ENCODE measurements at places on chromosomes 13 and 19.
A peak's percentile ranks its signal among the peaks of the same experiment; 100 is the strongest.

- no peak for DNase-seq
Observed at GRCh38 chr13:37929308-37929707, 59.7 kb upstream of the TRPC4 start.

- DNase-seq, result peak; percentile 59
Observed at GRCh38 chr13:113855012-113855921, 8.6 kb downstream of the GAS6 start.

GRCh38 chr13:28128926-28129325, 9.4 kb upstream of the PAN3 start:
- no peak for DNase-seq

DNA sequence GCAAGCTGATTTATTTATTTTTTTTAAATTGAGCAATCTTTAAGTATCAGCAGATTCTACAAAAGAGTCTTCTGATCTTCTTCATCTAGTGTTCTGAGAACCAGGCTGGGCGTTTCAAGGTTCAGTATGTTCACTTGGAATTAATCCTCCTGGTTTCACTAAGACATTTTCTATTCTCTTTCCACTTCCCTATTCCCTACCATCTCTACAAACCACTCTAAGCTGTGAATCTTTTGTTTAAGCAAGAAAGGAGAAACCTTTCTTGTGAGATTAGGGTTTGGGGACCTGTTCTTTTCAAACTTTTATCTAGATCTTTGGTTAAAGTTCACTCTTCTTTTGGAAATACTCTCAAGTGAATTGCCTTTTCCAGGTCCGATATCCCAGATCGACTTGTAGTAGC, 59.3 kb downstream of the URI1 start:
- DNase-seq, result no peak

- DNase-seq, result no peak
Observed at GRCh38 chr13:21010621-21011020, 50.8 kb downstream of the LATS2 start.

DNA sequence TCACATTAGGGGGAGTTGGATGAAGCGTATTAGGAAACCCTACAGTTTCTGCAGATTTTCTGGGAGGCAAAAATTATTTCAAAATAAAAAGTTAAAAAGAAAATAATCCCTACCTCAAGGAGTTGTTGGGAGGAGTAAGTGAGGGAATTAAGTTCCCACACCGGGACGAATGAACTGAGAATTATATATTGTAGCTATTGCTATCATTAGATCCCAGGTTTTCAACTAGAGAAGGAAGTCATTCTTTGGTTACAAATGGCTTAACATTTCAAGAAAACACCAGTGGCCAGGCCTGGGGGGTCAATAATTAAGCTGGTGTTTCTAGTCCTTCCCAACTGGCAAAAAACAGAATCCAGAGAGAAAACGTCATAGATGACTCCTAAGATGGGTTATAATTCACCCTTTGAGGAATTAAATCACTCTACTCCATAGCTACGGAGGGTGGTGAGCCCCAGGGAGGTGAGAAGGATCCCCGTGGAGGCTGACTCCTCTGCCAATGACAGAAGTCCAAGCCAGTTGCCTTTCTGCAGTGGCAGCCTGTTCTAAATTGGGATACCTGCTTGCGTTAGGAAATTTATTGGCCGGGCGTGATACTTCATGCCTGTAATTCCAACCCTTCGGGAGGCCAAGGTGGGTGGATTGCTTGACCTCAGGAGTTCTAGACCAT, 1.2 kb upstream of the MYDGF start:
- peak; percentile 31 for DNase-seq

- no peak for DNase-seq
Observed at GRCh38 chr13:60275208-60275607, 111.5 kb upstream of the DIAPH3 start.

- peak; percentile 49 for DNase-seq
Observed at GRCh38 chr19:49017666-49018351, 918 bp upstream of the LHB start.

DNA sequence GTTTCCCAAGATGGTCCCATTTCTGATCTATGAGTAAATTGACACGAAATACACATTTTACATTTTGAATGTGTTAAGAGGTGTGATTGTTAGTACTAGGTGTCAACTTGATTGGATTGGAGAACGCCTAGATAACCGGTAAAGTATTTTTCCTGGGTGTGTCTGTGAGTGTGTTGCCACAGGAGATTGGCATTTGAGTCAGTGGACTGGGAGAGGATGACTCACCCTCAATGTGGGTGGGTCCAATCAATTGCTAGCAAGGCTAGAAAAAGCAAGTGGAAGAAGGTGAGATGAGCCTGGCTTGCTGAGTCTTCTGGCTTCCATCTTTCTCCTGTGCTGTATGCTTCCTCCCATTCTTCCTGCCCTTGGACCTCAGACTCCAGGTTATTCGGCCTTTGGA, 960.7 kb upstream of the PCDH9 start:
- no peak for DNase-seq

GRCh38 chr19:21698215-21698614, 69.2 kb downstream of the ZNF100 start:
- DNase-seq, result peak; percentile 42

DNA sequence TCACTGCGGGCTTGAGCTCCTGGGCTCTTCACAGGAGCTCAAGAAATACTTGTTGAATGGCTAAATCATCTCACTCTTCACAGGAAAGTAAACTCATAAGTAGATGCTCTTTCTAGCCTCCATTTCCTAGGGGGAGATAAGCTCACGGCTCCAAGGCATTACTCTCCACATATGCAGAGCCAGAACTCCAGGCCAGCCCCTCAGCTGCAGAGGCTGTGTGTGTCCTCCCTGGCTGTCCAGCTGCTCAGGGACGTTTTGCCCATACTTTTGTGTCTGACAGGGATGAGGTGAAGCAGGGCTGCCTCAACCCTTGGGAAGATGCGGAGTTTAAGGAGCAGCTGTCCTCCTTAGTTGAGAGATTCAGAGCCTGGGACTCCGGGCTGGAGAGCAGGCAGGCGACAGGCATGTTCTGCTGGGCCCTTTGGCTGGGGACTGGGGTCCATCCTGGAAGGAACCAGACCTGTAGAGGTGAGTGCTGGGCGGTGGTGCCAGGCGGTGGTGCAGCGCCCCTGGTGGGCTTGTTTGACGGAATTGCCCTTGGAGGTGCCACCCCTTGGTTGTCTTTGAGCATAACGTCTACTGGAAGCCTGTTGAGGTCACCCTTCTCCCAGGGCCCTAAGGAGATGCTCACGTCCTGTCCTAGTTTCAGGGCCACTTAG, 20.5 kb upstream of the SLC15A1 start:
- DNase-seq, result peak; percentile 73

GRCh38 chr13:22009500-22009899, 338.6 kb downstream of the FGF9 start:
- no peak for DNase-seq

DNA sequence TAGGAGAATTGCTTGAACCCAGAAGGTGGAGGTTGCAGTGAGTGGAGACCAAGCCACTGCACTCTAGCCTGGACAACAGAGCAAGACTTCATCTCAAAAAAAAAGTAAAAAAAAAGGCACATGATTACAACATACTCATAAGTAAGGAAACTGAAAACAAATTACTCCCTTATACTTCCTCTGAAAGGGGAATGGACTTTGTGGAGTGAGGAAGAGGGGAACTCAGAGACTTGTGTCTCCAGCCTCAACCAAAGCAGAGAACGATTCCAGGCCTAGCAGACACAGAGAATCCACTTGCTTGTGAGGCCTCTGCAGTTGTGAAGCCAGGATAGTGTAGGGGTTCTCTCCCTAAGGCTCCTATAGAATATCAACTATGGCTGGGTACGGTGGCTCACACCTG, 4.3 kb upstream of the LATS2 start:
- no peak for DNase-seq

- DNase-seq, result no peak
Observed at GRCh38 chr19:13764821-13765394, 586 bp downstream of the MRI1 start.

DNA sequence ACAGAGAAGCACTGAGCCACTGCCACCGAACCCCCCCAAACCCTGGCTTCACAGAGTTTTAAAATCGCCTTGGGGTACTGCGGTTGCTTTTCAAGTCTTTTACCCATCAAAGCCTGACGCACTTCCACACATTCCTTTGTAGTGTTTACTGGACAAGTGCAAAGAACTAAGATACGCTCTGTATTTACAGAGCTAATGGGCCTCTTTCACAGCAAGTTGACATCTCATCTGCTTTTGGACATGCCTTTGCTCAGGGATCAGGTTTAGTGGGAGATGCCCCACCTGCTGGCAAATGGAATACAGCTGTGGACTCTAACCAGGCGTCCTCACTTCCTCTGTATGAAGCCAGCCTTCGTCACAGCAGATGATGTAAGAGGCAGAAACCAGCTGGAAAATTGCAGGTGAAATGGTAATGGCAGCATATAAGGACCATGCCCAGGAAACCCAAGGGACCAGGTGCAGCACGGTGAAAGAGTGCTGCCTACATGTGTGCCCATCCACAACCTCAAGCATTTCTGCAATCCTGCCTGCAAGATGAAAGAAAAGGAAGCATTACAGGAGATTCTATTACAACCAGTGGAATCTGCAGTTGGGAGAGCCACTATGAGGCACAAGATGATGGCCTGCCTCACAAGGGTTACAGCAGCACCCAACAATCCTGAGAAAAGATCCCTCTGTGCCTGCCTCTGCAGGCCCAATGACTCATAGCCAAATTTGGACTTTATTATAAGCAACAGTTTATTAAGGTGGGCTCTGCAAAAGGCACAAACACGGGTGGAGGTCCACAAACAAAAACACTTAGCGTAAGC, 34.7 kb downstream of the BRD4 start:
- DNase-seq, result no peak

DNA sequence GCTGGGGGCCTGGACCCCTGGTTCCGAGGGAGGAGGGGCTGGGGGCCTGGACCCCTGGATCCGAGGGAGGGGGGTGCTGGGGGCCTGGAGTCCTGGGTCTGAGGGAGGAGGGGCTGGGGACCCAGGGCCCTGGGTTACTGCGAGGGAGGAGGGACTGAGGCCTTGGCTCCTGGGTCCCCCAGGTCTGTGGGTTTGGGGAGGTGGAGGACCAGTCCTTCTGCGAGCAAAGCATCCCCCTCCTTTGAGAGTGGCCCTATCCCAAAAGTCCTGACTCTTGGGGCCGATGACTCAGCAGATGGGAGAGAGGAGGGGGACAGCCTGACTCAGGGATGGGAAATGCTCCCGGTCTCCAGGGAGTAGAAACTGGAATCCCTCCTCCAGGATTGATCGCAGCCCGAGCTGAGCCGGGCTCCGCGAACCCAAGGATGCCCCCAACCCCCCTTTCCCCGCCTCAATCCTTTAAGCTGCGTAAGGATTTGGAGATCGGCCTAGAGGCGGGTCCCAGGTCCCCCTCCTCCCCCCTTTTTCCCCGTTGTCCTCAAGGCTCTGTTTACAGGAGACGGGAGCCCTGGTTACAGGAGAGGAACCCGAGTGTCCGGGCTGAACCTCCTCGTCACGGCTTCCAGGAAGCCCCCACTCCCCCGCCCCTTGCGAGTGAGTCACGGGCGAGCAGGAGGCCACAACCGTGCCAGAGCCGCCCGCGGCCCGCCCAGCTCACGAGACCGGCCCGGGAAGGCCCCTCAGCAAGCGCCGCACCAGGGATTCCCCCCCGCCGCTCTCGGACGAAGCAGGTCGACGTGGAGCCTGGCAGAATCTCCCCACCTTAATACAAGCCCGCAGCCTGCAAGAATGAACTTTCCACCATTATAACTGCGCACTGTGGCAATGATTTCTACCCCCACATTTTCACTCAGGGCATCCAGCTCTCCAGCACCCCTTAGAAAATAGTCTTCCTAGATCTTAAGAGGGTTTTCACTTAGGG, 3.0 kb upstream of the ZFP36 start:
- DNase-seq, result peak; percentile 99

DNA sequence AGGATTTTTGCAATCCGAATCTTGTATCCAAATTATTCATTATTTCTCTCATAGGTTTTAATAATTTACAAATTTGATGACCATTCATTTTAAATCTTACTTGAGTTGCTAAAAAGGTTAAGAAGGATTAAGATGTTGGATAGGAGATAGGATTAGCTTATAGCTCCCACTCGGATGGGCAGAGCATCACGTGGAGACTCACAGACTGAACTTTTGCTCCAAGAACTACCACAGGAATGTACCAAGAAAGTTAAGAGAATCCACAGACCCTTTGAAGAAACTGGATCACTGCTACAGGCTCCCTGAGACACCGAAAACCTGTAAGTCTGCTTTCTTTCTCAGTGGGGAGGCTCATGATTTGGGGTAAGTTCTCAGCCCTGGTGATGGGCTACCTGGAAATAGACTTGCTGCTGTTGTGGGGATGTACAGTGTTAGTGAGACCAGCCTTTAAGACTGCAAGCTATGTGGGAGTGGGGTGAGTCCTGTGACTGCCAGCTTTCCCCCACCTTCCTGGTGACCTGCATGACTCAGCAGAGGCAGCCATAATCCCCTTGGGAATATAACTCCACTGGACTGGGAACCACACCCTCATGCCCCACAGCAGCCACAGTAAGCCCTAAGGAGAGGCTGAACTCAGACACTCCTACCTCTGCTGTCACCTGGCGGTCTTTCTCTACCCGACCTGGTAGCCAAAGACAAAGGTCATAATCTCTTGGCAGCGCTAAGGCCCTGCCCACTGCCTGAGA, 1458.0 kb downstream of the OLFM4 start:
- no peak for DNase-seq

- peak; percentile 57 for DNase-seq
Observed at GRCh38 chr13:39273953-39274738, 235.9 kb downstream of the NHLRC3 start.

DNA sequence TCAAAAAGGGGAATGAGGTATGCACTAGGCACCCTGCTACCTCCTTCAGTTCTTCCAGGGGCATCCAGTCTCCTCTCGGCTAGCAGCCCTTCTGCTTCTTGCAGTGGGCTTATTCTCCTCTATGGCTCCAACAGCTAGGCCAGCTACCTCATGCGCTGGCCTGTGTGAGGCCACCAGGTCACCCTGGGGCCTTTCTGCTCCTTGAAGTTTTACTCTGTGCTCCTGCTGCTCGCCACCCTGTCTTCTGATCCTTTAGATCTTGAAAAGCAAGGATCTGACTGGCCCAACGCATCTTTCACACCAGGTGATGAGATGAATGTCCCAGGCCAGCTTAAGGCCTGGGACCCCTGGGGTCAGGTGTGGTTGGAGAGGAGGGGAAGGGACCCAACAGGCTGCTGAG, 66.2 kb downstream of the RUBCNL start:
- no peak for DNase-seq

- DNase-seq, result no peak
Observed at GRCh38 chr13:40197936-40198595, 468.4 kb downstream of the FOXO1 start.

- peak; percentile 76 for DNase-seq
Observed at GRCh38 chr13:28333204-28333881, 161.6 kb downstream of the FLT1 start.

DNA sequence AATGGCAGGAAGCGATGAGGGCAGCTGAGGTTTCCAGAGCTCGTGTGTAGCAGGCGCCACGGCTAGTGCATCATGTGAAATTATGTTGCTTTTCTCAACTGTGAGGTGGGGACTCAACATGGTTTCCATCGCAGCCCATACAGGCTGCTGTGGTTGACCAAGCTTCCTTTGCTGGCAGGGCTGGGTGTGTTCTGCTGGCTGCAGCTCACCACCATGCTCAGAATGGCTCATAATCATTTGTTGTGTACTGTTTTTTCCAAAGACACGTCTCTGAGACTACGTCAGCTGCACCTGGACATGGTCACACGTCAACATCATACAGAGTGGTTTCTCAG, 16.1 kb upstream of the RASA3 start:
- no peak for DNase-seq

GRCh38 chr13:29897102-29897501, 46.7 kb upstream of the UBL3 start:
- no peak for DNase-seq

Data from muscle of leg (tissue), 16 donors.